ENCODE measurements at places on chromosomes 3 and 15.

- no peak for DNase-seq
Measured at GRCh38 chr3:134284438-134284837, 33.8 kb upstream of the RYK start.

DNA sequence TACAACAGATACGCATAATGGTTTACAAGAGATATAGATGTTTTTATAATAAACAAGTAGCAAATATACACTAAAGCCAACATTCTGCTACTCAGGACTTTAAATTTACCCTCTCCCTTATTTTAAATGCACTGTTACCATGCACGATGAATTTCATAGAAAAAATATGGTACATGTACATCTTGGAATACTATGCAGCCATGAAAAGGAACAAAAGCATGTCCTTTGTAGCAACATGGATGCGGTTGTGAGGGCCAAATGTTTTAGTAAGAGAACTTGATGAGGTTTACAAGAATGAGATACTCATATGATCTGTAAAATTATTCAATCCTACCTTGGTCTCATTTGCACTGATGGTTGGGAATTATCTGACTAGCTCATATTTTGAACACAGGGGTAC is 769.3 kb downstream of the VGLL3 start:
- DNase-seq = no peak

GRCh38 chr3:155748611-155749365 is 3.9 kb upstream of the PLCH1 start:
- no peak for DNase-seq

GRCh38 chr15:56491110-56491722 is 26.3 kb upstream of the MNS1 start:
- DNase-seq = peak; percentile 73

DNA sequence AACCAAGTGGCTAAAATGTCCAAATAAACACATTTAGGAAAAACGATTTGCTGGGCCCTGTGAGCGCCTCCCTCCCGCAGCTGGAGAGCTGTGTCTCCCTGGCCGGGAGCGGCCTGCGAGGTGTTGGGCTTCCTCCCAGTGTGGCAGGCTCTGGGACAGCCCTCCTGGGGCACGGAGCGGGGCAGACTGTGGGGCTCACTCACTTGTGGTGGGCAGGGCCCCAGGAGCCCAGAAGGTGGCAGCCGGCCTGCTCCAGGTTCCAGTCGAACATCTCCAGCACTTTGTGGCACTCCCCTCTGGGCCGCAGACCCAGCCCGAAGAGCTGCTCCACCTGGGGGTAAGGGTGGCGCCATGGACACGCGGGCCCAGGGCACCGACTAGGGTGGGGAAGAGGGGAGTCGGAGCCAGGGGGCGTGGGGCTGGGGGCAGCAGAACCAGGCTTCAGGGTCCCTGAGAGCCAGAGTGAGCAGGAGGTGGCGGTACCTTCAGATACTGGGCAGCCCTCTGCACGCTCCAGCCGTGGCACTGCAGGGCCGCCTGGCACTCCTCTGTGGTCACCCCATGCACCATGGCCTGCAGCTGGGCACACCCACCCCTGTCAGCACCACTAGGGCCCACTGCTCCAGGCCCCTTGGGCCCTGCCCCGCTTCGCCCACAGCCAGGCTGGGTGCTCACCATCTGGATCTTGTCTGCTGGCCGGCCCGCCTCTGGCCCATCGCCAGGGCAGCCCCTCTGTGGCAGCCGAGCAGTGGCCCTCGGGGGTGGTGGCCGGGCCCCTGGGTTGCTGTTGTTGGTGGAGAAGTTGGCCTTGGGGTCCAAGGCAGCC is 41.5 kb downstream of the TNK2 start:
- DNase-seq = no peak

- no peak for DNase-seq
Measured at GRCh38 chr15:25805031-25805430, 58.1 kb downstream of the ATP10A start.

DNA sequence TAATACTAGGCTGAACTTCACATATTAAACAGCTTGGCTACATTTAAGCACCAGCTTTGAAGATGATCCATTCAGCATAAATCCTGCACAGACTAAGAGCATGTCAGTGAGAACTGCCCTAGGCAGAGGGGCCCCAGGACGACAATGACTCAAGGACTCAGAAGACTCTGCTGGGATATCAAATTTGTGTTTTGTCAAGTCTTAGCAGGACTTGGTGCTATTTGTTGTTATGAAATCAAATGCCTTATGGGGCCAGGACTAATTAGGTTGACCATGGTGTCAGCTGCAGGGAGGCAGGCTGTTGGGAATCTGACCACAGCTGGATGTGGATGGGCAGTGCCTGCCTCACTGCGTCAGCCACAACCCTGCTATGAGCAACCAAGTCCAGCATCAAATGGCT is 91.8 kb downstream of the RYR3 start:
- DNase-seq = no peak

- DNase-seq = no peak
Measured at GRCh38 chr3:43641306-43642114, 19.7 kb upstream of the ANO10 start.

- no peak for DNase-seq
Measured at GRCh38 chr15:57652481-57652880, 54.0 kb upstream of the POLR2M start.

DNA sequence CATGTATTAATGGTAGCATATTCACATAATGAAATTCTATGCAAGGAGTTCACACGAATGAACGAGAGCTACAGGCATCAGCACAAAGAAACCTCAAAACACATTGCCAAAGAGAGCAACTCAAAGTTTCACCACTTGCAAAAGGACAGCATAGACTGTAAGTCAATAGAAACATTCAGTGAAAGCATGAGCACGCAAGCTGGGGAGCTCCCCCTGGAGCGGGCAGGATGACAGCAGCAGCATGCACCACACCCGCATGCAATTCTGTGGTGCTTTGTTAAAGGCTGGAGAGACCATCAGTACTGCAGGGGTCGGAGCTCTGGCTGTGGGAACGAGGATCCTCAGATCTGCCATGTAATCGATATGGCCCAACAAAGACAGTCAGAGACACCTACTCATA is 18.7 kb downstream of the OCA2 start:
- no peak for DNase-seq

- DNase-seq = no peak
Measured at GRCh38 chr15:80584973-80585525, 110.1 kb upstream of the ABHD17C start.

All from activated CD8-positive, alpha-beta memory T cell treated with anti-CD3 and anti-CD28 coated beads, Interleukin-2, amount 10 ng/mL, durations not matched to agents 7 days and 5 days (primary cell).